ENCODE measurements at places on chromosomes 12 and 14. TPM values are rescaled to one million over a fixed set of nuclear protein-coding genes. Genes with fewer than 3 reads are reported as not detected.

Gene SLC17A8
- not detected for total RNA-seq

Gene ADAM20
- 0.13 TPM for total RNA-seq

Gene AHNAK2
- not detected for total RNA-seq

Gene DDX47
- 53.2 TPM for total RNA-seq

Gene IFNG-AS1
- total RNA-seq = 0.35 TPM

Gene SMCO2
- total RNA-seq = 0.60 TPM

Gene OTOGL
- total RNA-seq = not detected

Gene PROX2
- not detected for total RNA-seq

Gene ALDH2
- 0.25 TPM for total RNA-seq

Gene NUDT4
- total RNA-seq = 44.2 TPM

Gene OS9
- 152 TPM for total RNA-seq

Gene CERS5
- total RNA-seq = 48.4 TPM

All from activated CD4-positive, alpha-beta memory T cell treated with anti-CD3 and anti-CD28 coated beads, Interleukin-2, amount 10 ng/mL, durations not matched to agents 7 days and 5 days (primary cell).